HuH-7 (cell line): ENCODE measurements at places on chromosomes 7 and 10.

DNA sequence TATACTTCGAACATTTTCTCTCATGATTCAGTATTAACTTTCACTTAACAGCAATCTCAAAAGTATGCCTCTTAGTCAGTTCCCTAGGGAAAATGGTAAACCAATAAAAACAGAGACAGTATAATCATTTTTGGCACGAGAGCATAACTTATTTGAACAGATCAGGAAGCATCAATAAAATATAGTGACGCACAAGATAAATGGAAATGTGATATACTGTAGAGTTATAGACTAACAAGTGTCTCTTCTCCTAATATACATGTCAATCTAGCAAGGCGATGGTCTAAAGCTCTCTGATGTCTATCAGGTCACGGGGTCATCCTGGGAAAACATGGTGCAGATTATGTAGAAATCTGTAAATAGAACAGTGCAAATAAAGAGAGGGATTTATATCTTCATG lies 131.6 kb downstream of the HGF start:
- peak; percentile 7 for DNase-seq

GRCh38 chr10:4127518-4128315 lies 342.7 kb upstream of the KLF6 start:
- DNase-seq = no peak

GRCh38 chr10:17256627-17257026 lies 28.6 kb downstream of the VIM start:
- DNase-seq = no peak

- DNase-seq = no peak
These were observed at the start of gene BBIP1 for GRCh38 chr10:110918643-110919348. BBIP1 (minus strand) TSS chr10:110919180; CDS start chr10:110918157, 1,023 bp downstream.

GRCh38 chr10:93186653-93187052 lies 113.0 kb downstream of the CYP26A1 start:
- no peak for DNase-seq

GRCh38 chr10:75408911-75409885 lies 7.6 kb upstream of the ZNF503 start:
- DNase-seq = peak; percentile 68

DNA sequence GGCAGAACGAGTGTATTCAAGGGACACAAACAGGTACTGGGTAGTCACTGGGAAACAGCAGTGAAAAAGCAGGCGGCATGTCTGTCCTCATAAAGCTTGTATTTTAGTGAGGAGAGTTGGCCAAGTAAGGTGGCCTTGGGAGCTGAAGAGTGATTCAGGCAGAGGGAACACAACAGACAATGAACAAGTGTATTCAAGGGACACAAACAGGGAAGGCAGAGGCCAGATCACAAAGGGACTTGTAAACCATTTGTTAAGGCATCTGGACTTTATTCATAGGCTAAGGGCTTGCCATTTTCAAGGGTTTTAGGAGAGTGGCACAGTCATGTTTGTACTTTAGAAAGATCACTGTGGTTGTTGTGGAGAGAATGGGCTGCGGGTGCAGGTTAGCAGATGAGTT lies 49.0 kb downstream of the LRMDA start:
- no peak for DNase-seq

DNA sequence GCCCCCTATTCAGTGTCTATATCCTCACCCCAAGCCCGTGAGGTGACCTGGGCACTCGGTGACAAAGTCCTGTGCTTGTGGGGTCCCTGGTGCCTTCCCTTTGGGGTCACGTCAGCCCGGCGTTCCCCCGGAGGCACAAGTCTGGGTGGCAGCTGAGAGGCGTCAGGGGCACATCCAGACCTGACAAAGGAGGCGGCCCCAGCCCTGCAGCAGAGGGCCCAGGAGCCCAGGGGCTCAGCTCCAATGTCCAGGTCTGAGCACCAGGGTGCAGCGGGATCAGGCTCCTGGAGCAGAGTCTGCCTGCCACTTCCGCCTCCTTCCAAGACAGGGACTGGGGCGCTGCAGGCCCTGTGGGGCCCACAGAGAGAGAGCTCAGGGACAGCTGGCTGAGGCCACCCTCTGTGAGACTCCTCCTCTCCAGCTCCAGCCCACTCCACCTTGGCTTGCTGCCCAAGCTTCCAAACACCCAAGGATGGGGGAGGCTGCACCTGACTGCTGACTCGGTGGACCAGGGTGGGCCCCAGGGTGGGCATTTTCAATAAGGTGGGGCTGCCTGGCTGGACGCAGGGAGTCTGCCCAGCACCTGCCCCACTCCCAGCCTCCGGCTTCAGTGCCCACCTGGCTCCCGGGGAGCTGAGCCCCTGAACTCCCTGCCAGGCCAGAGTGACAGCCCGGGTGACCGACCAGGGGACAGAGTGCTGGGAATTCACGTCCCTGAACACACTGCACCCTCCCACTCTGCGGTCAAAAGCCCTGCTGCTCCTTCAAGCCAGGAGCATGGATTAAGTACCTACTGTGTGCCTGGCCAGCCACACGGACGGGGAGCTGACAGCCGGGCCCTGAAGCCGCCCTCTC lies 1.0 kb upstream of the KNDC1 start:
- DNase-seq = no peak

DNA sequence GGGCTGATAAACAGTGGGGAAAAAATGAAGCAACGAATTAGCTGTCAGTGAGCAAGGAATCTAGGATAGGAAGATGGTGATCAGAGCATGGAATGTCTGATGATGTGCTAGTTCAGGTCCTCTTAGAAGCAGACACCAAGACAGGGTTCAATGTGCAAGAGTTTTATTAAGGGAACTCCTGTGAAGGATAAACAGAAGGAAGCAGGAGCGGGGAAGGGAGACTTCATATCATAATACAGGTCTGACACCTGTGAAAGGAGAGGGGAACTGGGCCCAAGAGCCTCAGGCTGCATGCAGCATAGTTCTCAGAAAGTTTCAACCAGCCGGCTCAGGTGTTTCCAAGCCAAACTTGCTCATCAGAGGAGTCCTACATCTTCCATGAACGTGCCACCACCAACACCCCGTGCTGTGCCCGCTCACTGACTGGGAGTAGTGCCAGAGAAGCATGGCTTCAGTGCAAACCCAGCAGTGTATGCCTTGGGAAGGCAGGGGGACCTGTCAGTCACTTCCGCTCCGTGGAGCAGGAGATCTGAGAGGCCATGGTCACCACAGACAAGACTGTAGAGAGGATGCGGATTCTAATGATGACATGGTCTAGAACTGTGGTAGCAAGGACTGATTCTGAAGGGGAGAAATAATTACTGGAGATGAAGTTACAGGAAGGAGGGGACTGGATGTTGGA lies 45.8 kb downstream of the ZNF800 start:
- DNase-seq = no peak

GRCh38 chr7:140364819-140365218 lies 33.5 kb downstream of the SLC37A3 start:
- no peak for DNase-seq

GRCh38 chr7:66315192-66315591 lies 110.1 kb downstream of the TPST1 start:
- no peak for DNase-seq

GRCh38 chr10:36182606-36183005 lies 540.5 kb upstream of the FZD8 start:
- DNase-seq = no peak

GRCh38 chr7:821688-822087 lies 10.6 kb upstream of the SUN1 start:
- no peak for DNase-seq
